ENCODE measurements at places on chromosomes 7 and 10.

- DNase-seq = no peak
These were observed 8.3 kb upstream of the ARHGAP21 start for GRCh38 chr10:24731942-24732341.

GRCh38 chr10:43945908-43946307 is 297.2 kb upstream of the ZNF32 start:
- DNase-seq = no peak

- no peak for DNase-seq
These were observed 71.2 kb downstream of the SUGCT start for GRCh38 chr7:40205992-40206391.

- no peak for DNase-seq
These were observed 94.2 kb downstream of the EBF3 start for GRCh38 chr10:129869596-129870473.

GRCh38 chr7:105876964-105877601 is 684 bp upstream of the ATXN7L1 start:
- DNase-seq = no peak

GRCh38 chr7:128217030-128217805 is 23.9 kb upstream of the LEP start:
- no peak for DNase-seq

- DNase-seq = no peak
These were observed 27.0 kb upstream of the ZNF862 start for GRCh38 chr7:149811221-149811620.

GRCh38 chr7:82017334-82017943 is 247.6 kb upstream of the HGF start:
- no peak for DNase-seq

- DNase-seq = peak; percentile 59
These were observed 101.1 kb upstream of the TARP start for GRCh38 chr7:38374507-38374906.

- DNase-seq = no peak
These were observed 590.9 kb downstream of the LRMDA start for GRCh38 chr10:76022366-76022765.

- no peak for DNase-seq
These were observed 22.5 kb upstream of the TRIL start for GRCh38 chr7:28980451-28981160.

- DNase-seq = no peak
These were observed 66.5 kb downstream of the ADD3 start for GRCh38 chr10:110074298-110074697.

DNA sequence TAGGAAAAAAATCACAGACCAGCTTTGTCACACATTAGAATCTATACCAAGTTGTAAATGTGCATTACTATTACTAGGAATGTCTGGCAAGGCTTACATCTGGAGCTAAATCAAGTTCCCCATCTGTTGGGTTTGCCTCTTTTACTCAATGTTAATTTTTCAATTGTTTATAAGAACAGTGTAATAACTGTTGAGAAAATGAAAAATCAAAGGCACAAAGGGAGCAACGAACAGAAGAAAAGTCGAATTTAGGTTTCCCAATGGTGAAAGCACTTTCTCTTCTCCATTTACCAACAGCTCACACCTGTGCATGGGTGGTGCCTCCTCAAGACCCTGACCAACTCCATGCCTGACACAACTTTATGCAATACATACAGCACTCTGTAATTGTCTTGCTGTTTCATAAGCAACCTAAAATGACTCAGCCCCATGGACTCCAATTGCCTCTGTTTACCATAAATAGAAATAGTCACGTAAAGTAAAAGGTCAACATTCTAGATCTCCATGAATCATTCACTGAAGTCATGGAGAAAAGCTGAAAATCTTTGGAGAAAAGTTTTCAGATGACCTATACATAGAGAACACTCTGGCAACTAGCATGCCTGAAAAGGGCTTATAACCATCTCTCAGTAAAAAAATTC is 95.5 kb upstream of the KCNIP2 start:
- DNase-seq = no peak

DNA sequence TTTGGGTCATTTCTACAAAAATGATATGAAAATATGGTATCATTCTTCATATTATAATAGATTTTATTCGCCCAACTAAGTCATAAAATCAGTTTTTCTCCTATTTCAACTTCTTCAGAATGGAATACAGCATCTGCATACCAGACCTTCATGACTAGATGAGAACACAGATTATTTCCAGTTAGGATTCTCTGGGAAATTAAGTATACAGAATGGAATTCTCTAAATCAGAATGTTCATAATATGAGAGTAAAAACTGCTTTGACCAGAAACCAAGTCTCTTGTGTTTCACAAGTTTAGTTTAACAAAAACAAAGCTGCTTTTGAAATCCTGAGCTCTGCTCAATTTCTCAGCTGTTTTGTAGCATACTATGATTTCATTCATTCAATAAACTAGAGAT is 160.3 kb upstream of the SEMA3A start:
- no peak for DNase-seq

DNA sequence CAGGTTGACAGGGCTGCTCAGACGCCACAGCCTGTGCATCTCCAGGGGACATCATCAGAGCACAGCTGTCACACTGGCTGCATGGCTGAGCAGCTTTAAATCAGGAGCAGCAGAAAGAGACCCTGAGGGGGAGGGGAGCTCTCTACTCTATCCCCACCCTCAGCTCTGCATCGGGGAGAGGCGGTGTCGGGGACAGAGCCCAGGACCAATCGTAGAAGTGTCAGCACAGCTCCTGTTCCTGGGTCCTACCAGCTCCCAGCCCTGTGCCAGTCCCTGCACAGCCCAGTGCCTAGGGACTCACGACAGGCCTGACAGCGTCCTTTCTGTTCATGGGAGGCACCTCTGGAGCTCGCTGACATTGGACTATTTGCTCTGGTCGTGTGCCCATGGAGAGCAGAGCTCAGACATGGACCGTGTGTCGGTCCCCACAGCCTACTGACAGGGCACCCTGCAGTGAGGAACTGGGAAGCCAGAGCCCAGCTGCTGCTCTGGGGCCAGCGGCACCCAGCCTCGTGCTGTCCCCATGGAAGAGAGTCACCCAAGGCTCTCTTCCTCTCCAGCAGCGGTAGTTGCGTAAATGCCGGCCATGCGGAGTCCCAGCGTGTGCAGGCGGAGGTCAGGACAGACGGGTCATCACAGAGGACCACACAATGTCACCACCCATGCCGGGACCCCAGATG is 20.4 kb upstream of the ANTXRL start:
- DNase-seq = no peak

- DNase-seq = no peak
These were observed 48.9 kb upstream of the PFKFB3 start for GRCh38 chr10:6153845-6154244.

DNA sequence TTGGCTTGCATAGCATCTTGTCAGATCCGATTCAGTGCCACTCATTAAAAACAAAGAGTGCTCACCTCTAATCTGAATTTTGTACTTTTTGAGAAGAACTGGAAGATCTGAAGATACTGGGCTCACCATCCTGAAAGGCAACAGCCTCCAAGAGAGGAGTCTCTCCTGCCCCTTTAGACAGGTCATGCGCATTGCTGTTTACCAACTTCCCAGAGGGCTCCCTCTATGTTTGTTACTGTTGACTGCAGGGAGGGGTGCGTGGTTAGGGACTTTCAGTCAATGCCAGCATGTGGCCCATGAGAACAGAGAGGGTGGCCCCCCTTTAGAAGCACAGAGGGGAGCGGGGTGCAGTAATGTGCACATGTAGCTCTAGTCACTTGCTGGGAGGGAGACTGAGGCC is 33.2 kb upstream of the CABCOCO1 start:
- DNase-seq = no peak

DNA sequence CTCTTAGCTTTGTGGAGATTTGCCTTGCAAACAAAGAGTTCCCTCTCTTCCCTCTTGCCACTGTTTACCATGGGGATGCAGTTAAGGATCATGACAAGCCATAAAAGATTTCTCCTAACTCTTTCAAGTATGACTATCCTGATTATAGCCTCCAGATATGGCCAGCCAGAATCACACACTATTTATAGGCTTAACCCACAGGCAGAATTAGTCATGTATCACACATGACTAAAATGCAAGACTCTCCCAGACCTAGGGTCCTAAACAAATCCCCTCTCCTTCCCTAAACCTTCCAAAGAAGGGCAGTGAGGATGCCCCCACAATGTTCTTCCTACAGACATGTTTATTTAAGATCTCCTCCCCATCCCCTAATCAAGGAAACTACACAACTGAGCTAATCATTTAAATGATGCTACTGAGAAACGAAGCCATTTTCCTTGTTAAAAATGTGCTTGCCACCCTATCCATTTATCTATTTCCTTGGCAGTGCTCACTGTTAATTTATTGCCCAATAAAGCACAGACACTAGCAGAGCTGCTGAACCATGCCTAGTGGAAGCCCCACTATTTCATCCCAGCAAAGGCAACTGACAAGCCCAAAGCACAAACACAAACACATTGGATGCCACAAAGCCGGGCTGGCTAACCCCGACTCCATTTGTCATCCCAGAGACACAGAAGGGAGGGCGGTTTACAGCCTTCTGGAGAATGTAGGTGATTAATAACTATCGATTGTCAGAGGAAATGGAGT is 363.4 kb downstream of the KCNMA1 start:
- no peak for DNase-seq

DNA sequence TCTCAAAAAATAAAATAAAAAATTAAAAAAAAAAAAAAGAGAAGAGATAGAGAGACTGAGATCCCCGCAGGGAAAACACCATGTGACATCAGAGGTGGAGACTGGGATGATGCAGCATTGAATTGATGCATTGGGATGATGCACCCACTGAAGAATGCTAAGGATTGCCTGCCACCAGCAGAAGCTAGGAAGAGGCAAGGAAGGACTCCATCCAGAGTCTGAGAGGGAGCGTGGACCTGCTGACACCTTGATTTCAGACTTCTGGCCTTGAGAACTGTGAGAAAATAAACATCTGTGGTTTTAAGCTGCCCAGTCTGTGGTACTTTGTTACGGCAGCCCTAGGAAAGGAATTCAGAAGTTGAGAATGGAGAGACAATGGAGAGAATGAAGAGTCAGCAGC is 89.8 kb upstream of the PRPS1L1 start:
- no peak for DNase-seq

GRCh38 chr7:143434660-143435059 is 8.6 kb upstream of the TAS2R60 start:
- DNase-seq = no peak

DNA sequence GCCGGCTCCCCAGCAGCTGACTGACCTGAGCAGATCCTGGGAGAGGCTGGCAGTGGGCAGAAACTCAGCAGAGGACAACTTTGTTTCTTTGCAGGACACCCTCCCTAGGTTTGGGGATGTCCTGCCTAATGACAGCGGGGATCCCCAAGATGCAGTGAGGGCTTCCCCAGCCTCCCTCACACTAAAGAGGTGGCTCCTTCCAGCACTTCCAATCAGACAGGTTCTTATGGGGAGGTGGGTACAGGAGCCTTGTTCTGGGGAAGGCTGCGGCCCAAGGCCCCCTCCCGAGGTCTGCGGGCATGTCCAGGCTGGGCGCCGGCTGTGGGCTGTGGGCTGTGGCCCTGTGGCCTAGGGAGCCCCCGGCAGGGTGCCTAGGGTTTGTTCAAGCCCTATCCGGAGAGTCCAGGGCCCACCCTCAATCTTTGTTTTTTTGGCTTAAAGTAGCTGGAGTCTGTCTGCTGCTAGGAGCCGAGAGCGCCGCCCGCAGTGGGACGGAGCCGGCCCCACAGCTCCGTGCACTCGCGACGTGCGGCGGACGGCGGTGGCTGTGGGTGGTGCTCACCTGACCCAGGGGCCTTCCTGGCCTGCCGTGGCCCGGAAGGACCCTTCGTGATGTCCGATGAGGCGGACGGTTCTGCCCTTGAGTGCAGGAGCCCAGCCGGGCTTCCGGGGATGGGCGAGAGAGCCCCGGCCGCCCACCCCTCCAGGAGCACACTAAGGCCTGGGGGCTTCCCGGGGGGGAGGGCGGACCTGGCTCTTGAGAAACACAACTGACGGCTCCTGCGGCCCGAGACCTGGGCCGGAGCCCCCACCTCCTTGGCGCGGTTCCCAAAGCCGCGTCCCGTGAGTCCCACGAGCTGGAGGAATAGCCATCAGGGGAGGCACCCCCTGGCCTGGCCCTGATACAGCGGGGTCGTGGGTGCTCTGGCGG is 57.2 kb downstream of the PDGFA start:
- no peak for DNase-seq

DNA sequence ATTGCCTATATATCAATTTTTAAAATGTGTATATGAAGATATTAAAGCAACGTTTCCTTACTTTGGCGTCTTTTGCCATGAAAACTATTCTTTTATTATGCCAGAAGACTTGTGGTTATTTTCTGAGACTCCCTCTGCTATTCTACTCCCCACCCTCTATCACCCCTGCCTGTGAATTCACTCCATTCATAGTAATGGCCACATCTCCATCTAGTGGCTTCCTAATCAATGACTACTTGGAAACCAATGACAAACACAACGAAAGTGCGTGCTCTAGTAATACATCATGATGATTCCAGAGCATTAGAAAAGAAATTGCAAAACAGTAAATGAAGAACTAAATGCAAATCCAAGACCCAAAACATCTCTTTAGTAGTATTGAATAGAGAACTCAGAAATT is 186.7 kb upstream of the HGF start:
- DNase-seq = no peak

DNA sequence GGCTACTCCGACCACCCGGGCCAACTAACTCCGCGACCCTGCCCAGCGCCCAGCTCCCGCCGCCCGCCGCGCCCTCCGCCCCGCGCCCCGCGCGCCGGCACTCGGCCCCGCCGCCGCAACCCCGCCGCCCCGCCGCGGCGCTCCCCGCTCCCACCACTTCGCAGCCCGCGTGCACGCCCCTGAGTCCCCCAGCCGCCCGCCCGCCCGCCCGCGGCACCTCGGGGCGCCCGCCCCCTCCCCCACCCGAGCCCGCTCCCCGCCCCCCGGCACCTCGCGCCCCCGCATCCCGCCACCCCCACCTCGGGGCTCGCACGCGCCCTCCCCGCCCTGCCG is 598 bp downstream of the JAZF1 start:
- no peak for DNase-seq

- DNase-seq = no peak
These were observed 130.1 kb downstream of the DNAJB6 start for GRCh38 chr7:157466867-157467261.

DNA sequence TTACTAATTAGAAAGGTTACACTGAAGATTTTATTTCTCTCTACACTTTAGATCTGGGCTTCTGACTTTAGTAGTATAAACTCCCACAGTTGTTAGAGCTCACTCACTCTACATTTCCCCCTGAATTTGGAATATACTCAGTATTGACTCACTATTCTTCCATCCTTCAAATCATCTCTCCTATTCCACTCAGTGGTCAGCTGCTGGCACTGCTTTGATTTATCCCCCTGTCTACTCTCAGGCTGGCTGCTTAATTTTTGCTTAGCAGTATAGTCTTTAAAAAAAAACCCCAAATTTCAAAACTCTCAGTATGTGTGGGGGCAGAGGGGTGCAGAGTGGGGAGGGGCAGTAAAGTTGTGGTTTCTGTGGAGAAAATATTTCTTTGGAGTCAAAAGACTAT is 68.9 kb downstream of the CDK6 start:
- no peak for DNase-seq

- peak; percentile 60 for DNase-seq
These were observed 605 bp upstream of the NFKB2 start for GRCh38 chr10:102394801-102395399.

DNA sequence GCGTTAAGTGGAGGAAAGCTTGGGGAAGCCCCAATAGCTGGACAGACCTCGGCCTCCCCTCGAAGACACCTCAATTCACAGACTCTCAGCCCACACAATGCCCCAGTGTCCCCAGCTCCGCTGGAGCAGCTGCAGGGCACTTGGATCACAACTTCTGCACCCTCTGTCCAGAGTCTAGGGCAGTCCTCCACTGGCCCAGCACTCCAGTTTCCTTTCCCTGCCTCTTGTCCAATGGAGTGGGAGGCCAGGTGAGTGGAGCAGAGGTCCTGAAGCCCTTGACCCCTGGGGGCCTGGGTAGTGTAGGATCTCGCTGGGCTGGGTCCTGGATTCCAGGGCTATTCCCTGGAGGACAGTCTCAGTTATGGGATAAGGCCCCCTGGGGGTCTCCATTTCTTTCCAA is 11.9 kb downstream of the SFRP5 start:
- no peak for DNase-seq

Data from T-helper 9 cell (primary cell).